Daoy (cell line): ENCODE measurements at places on chromosomes 6 and 20. TPM values are rescaled to one million over a fixed set of nuclear protein-coding genes. Genes with fewer than 3 reads are reported as not detected.

The LINC00237 gene
- total RNA-seq, result 4.4 TPM in 1 of 2 replicates, not detected in the other

The NINL gene
- 3.3 and 5.8 TPM in 2 replicates for total RNA-seq

The EYA2 gene
- 1.7 and 3.8 TPM in 2 replicates for total RNA-seq

GRCh38 chr6:148657048-148657447, 89.8 kb upstream of the UST start:
- DNase-seq, result no peak

GRCh38 chr6:145798530-145798929, 16.1 kb downstream of the FBXO30 start:
- no peak for DNase-seq

- no peak for DNase-seq
Observed at GRCh38 chr6:158646023-158646910, 1.7 kb upstream of the DYNLT1 start.

GRCh38 chr6:29631209-29631810, 1.7 kb downstream of the GABBR1 start:
- no peak for DNase-seq

- no peak for DNase-seq
Observed at GRCh38 chr20:32231847-32232246, 24.2 kb downstream of the POFUT1 start.
